ENCODE measurements at places on chromosomes 3 and 15.
A peak's percentile ranks its signal among the peaks of the same experiment; 100 is the strongest.

GRCh38 chr3:38247366-38248035, 18.1 kb upstream of the SLC22A13 start:
- DNase-seq: peak; percentile 3

DNA sequence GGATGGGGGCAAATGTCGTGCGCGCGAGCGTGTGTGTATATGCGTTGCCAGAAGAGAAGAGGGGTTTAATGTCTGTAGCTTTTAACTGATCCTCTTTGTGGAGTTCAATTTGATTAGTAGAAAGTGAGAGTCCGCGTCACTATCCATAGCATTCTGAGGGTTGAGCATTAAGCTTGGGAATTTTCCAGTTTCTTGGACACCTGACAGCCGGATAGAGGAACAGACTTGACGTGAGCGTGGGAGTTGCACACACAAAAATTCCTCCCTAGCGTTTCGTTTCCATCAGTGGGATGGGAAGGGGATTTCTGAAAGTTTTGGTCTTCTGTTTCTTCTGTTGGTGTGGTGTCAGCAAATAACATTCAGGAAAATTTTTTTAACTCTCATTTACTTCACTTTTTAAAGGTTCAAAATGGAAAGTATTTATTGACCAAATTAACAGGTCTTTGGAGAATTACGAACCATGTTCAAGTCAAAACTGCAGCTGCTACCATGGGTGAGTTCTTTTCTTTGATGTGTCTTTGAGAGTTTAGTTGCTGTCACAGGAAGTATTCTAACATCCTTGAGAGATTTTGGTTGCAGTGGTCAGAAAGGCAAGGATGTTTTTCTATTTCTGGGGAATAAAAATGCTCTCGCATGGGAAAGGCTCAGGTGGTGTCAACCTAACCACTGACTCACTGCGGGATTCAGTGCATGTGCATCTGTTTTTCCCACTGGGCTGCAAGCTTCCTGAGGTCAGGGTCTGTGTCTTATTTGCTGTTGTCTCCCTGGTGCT, 841 bp downstream of the POGLUT1 start:
- DNase-seq: peak; percentile 39

DNA sequence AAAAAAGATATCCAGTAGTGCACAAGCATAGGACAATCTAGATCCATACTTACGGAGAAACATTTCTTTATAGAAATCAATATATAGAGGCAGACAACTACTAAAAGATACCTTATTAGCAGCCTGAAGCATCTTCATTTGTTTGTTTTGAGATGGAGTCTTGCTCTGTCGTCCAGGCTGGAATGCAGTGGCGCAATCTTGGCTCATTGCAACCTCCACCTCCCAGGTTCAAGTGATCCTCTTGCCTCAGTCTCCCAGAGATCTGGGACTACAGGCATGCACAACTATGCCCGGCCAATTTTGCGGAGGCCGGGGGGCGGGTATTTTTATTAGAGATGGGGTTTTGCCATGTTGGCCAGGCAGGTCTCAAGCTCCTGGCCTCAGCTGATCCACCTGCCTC, 18.3 kb upstream of the SLMAP start:
- no peak for DNase-seq

DNA sequence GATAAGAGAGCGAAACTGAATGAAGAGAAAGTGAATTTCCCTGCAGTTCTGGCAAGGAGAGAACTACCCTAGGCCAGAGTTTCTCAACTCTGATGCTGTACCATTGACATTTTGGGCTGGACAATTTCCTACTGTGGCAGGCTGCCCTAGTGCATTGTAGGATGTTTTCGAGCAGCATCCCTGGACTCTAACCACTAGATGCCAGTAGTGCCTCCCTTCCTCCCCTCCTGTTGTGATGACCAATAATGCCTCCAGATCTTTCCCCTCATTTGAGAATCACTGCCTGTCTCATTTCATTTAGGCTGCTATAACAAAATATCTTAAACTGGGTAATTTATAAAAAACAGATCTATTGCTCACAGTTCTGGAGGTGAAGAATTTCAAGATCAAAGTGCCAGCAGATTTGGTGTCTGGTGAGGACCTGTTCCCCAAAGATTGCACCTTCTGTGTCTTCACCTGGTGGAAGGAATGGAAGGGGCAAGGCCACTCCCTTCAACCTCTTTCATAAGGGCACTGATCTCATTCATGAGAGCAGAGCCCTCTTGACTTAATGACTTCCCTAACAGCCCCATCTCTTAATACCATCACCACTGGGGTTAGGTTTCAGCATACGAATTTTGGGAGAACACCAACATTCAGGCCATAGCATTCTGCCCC, 188.9 kb upstream of the MEIS2 start:
- DNase-seq: peak; percentile 2

- no peak for DNase-seq
These were observed 8.2 kb downstream of the TBC1D23 start for GRCh38 chr3:100269001-100269400.

- no peak for DNase-seq
These were observed 3.0 kb upstream of the WNT7A start for GRCh38 chr3:13882876-13883275.

DNA sequence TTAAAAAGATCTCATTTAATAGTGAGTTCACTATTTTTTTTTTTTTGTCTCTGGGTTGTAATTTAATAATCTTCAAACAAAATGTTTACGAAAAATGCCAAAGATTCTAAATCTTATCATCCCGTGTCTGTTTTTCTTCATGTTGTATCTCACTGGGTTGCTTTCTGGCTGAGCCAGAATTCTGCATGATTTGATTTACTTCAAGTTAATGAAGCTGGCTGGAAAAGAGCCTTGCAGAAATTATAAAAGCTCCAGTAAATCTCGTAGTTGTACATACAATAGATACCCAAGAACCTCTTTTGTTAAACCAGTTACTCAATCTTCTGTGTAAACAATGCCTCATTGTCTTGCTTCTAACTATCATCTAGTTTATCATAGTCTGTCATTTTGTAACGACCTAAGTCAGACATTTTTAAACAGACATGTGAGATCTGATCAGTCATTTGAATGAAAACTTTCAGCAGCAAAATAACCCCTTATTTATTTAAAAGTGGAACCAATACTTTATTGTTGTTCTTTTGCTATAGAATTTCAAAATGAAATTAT, 249.0 kb downstream of the MCTP2 start:
- no peak for DNase-seq

GRCh38 chr3:133872161-133872560, 23.5 kb downstream of the RAB6B start:
- no peak for DNase-seq

Measured in NCI-H1092 treated with DMSO at 0.1 percent for 48 hours (cell line).